ENCODE measurements at places on chromosomes 7 and 10. TPM values are rescaled to one million over a fixed set of nuclear protein-coding genes. Genes with fewer than 3 reads are reported as not detected.

The CHST3 gene
- total RNA-seq = 24.7 TPM

The CHCHD2 gene
- total RNA-seq = 256 TPM

The ARHGEF5 gene
- 73.7 TPM for total RNA-seq

The PRR15 gene
- total RNA-seq = 0.58 TPM

The PI4K2A gene
- 30.1 TPM for total RNA-seq

All from lower leg skin (tissue), 4 donors.